ENCODE measurements at places on chromosomes 6 and 20.
A peak's percentile ranks its signal among the peaks of the same experiment; 100 is the strongest.

DNA sequence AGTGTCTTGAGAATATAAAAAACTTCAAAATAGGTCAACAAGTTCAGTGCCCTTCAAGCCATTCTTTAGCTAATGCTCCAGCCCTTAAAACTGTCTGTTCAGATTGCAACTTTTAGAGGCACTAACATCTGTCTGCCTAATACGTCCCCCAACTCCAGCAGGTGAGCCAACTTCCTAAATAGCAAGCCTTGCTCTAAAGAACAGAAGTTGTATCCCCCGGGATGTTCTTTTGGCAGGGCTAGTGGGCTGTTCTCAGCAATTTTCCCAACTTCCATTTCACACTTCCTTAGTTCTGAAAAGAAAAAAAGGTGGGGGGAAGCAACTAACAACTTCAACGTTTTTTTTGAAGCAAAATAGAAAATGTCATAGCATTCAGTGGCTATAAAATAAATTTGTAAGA is 290.0 kb upstream of the PTCHD4 start:
- no peak for DNase-seq

- no peak for DNase-seq
Observed at GRCh38 chr6:149482545-149483333, 2.1 kb downstream of the ZC3H12D start.

DNA sequence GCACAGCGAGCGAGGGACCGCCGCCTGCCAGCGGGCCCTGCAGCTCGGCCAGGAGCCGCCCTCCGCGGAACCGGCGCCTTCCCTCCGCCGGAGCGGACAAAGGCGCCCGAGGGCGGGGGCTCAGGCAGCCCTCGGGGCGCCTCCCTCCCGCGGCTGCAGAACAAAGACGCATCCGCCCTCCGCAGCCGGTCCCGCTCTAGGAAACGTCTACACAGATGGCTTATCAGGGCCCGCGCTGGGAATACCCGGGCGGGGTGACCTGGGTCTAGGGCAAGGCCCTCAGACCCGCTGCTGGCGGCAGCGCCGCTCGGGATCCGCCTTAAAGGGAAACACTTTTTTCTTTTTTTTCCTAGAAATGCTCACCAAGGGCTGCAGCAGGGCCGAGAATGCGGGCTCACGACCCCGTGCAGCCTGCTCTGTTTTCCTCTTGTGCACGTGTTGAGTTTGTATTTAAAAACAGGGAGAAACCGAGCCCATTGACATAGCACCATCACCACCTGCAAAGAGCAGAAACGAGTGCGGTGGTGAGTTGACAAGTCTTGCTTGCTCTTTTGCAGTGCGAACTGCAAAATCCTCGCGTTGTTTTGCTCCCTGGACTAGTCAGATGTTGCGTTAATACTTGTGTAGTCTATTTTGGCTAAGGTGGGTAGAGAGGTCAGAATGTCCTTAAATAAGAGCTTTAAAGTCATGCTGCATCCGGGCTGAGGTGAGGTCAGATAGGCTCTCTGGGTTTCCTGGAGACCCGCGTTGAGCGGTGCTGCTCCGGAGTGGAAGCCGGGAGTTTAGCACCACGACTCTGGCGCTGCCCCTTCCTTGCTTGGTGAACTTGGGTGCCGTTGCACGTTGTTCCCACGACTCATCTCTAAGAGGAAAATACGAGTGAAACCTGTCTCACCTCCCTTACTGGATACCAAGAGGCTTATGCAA is 1.1 kb upstream of the RPS6KA2 start:
- no peak for DNase-seq

GRCh38 chr6:7707787-7708186 is 18.1 kb upstream of the BMP6 start:
- DNase-seq, result no peak

DNA sequence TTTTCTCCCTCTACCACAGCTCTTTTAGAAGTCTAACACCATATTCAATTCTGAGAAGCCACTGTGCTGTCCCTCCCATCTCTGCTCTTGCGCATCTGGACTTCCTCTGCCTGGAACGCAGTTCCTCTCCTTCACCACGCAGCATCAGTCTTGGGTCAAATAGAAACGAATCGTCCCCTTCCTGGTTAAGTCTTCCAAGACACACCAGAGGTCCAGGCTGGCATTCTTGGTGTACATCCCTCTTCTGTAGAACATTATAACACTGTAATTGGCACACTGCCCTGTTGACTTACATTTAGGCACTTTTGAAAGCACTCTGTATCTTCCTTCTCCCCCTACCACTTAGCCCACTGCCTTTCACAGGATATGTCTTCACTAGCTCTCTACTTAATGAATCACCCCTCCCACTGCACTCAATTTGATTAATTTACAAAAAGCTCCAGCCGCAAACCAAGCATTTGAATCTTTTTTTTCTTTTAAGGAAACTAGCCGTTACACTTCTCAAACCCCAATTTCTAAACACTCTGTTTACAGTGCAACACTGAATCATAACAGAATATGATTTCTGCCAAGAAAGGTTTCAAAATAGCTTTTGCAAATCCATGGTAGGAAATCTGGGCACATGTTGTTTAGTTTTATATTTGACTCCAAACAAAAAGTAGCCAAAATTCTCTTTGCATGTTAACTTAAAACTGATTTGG is 140.8 kb upstream of the CARMIL1 start:
- DNase-seq, result peak; percentile 65

DNA sequence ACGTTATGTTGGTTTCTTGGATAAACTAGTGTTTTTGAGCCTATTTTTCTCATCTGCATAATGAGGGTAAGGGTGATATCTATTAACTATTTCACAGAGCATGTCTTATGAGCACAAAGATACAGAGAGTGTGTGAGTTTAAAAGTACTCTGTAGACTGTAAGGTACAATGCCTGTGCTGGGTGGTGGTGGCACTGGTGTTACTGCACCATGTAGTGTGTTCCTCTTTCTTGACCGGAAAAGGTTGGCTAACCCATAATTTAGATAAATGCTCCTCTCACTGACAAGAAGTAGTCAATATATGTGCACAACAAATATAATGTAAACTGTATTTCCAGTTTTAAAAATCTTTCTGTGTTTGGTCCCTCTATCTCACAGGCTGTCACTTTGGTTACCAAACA is 116.2 kb upstream of the MMS22L start:
- DNase-seq, result no peak

DNA sequence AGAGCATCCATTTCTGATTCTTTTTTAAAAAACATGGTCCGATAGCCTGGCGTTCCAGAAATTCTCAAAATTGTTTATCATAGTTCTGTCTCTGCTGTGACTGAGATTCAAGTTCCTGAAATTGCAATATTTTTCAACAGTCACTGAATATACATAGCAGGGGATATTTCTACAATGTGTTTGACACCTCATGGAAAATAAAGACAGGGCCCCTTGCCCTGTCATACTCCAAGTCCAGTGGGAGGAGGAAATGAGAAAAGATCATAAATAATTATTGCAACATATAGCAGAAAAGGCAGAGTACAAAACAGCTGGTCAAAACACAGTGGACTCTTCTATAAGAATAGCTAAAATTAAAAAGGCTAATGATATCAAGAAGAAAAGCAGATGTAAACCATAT is 234.8 kb upstream of the SPTLC3 start:
- no peak for DNase-seq

DNA sequence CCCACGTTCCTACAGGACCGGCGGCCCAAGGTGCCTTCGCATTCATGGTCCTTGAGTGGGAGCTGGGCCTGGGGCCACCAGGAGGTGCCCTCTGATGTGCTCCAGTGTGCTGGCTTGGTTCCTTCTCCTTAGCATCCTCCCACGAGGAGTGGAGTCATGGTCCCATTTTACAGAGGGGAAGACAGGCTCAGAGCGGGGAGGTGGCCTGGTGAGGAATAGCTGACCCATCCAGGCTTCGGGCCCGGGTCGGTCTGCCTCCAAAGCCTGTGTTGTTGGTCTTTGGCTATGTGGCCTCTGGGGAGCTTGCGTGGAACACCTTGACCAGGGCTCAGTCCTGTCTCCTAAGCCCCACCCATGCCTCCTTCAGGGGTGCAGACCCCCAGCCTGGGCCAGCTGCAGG is 22.8 kb downstream of the RBM38 start:
- DNase-seq, result no peak

GRCh38 chr20:3194617-3195280 is 9.7 kb downstream of the DDRGK1 start:
- no peak for DNase-seq

- DNase-seq, result no peak
Observed at GRCh38 chr6:7535498-7535897, 6.0 kb upstream of the DSP start.

DNA sequence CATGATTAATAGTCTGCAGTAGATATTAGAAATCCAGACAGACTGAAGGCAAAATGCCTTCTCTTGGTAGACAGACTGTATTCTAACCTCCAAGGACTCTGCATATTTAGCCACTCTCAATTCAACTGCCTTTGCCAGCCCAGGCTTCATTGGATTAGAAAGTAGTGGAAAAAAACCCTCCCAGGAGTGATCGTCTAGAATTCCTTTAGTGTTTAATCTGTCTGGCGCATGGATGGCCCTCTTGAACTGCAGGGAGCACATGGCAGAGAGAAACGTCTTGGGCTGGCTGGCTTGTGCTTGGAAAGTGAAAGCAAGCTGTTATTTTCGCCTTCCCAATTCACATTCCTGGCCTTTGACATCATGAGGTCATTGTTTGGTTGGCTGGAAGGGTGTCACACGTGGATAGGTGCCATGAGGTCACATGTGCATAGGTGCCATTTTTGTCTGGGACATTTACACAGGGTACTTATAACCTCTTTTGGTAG is 30.9 kb upstream of the NEDD9 start:
- no peak for DNase-seq

GRCh38 chr6:160931378-160932310 is 59.9 kb upstream of the MAP3K4 start:
- no peak for DNase-seq

- no peak for DNase-seq
Observed at GRCh38 chr6:162017536-162017935, 710.0 kb downstream of the PRKN start.

DNA sequence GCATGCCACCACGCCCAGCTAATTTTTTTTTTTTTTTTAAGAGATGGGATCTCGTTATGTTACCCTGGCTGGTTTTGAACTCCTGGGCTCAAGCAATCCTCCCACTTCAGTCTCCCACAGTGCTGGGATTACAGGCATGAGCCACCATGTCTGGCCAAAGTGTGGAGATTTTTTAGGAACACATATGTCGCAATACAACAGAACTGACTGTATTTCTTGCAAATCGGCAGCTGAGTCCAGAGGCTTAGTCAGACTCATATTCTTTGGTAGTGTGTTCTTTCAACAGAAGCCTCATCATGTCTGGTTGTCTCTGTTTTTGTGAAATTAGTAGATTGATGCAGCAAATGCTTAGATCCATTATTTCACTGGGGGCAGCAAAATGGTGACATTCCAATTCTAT is 23.9 kb upstream of the CD164 start:
- no peak for DNase-seq

- no peak for DNase-seq
Observed at GRCh38 chr6:149095842-149096241, 221.7 kb upstream of the TAB2 start.

GRCh38 chr6:145587334-145587733 is 148.0 kb downstream of the EPM2A start:
- DNase-seq, result no peak

DNA sequence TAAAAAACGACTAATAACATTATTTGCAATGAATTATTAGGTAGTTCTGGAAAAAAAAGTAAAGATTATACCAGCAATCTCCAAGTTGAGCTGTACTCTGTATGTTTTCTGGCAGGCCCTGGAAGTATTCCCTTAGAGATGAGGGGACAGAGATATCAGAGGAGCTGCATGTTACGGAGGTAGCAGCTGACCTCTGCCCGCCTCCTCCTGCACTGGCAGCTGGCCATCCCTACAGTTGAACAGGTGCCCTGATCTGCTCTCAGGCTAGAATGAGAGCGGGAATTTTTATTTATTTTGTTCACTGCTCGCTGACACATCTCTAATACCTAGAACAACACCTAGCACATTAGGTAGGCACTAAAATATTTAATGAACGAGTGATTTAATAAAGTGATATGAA is 23.1 kb downstream of the FBXL4 start:
- no peak for DNase-seq

- DNase-seq, result no peak
Observed at GRCh38 chr6:89186762-89187161, 30.4 kb downstream of the GABRR1 start.

- DNase-seq, result no peak
Observed at GRCh38 chr6:148984531-148985056, 237.8 kb downstream of the UST start.

DNA sequence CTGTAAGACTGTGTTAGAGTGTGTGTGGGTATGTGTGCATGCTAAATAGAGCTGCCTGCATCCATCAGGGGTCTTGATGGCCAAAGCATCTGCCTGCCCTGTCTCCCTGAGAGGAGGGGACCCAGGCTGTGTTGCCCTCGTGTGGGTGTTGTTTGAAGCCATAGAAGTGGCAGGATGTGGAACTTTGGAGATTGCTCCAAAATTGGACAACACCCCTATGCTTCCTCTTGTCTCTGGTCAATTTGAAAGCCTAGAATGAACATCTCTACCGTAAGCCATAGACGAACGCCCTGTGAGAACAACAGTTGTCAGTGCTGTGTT is 82.6 kb downstream of the ASXL1 start:
- DNase-seq, result no peak

DNA sequence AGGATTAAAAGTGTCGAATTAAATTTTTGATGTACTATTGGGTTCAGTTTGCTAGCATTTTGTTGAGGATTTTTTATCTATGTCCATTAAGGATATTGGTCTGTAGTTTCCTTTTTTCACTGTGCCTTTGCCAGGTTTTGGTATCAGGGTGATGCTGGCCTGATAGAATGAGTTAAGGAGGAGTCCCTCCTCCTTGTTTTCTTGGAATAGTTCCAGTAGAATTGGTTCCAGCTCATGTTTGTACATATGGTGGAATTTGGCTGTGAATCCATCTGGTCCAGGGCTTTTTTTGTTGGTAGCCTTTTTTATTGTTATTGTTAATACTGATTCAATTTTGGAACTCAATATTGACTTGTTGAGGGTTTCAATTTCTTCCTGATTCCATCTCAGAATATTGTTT is 141.8 kb downstream of the SIM1 start:
- no peak for DNase-seq

GRCh38 chr6:160519133-160519532 is 144.9 kb downstream of the LPA start:
- no peak for DNase-seq

GRCh38 chr6:78910591-78911171 is 43.3 kb downstream of the IRAK1BP1 start:
- DNase-seq, result no peak

- DNase-seq, result no peak
Observed at GRCh38 chr6:115194981-115195638, 852.3 kb upstream of the HS3ST5 start.

DNA sequence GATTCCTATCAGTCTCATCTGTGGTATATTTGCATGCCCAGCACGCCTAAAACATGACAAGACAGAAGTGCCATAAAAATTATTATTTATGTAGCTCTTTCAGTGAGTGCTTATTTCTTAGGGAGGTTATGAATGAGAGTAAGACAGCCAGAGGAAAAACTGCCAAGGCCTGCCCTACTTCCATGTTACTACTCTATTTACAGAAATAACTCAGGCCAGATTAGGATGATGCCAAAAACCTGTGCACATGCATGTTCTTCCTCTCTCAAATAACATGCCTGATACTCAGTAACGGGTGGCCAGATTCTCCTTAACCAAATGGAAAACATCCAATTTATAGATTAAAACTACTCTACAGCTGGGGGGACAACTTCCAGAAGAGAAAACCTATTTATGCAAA is 45.7 kb downstream of the ILRUN start:
- no peak for DNase-seq

- DNase-seq, result no peak
Observed at GRCh38 chr6:150922137-150922536, 56.6 kb downstream of the MTHFD1L start.

- DNase-seq, result no peak
Observed at GRCh38 chr20:62479156-62479555, 3.4 kb upstream of the GATA5 start.
